ENCODE measurements at places on chromosomes 5 and 9.

GRCh38 chr9:5515261-5515650 lies 4.9 kb downstream of the PDCD1LG2 start:
- DNase-seq: no peak

GRCh38 chr5:75667586-75667985 lies 49.7 kb downstream of the POC5 start:
- no peak for DNase-seq

- no peak for DNase-seq
Observed at GRCh38 chr5:127411381-127411780, 106.1 kb upstream of the PRRC1 start.

- no peak for DNase-seq
Observed at GRCh38 chr5:83048277-83048676, 28.9 kb downstream of the TMEM167A start.

DNA sequence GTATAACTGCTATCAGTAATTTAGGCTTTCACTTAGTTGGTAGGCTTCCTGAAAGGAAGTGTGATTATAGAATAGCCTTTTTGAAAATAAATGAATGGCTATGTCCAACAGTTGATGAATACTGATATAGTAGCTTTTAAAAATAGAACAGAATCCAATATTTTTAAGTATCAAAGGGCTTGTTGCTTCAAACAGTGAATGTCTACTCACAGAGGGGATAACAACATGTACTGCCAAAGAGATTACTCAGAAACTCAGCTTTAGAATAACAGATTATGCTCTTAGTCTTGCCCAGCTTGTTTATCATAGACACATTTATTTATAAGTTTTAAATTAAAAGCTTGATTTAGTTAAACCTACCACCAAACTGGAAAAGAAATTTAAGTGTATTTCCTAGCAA lies 132.6 kb downstream of the XRCC4 start:
- DNase-seq: no peak

DNA sequence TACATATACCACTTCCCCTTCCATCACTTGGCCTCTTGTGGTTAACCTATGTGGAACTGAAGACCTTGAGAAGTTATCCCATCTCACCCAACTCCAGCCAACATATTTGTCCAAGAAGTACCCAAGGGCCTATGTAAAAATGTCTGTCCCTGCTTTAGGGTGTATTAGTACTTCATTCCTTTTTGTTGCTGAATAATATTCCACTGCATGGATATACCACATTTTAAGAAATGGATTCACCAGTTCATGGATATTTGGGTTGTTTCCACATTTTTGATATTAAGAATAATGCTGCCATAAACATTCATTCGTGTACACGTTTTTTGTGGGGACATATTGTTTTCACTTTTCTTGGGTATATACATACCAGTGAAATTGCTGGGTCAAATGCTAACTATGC lies 28.6 kb downstream of the IDNK start:
- no peak for DNase-seq

DNA sequence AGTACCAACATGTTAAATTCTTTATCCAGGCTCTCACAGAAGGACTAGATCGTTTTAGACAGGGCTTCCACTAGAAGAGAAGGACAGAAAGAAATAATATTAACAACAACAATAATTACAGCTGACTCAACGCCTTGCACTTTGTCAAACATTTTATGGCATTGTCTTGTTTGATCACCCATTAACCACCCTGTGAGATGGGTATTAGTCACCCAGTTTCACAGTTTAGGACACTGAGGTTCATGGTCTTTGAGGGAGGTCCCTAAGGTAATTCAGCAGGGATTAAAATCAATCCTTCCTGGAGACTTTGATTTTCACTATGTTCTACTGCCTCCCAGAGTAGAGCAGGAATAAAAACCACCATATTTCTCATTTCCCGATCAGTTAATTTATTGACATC lies 51.4 kb upstream of the BNC2 start:
- no peak for DNase-seq

GRCh38 chr9:116737152-116737546 lies 50.0 kb downstream of the TRIM32 start:
- no peak for DNase-seq

GRCh38 chr5:19608444-19609002 lies 379.5 kb downstream of the CDH18 start:
- no peak for DNase-seq

DNA sequence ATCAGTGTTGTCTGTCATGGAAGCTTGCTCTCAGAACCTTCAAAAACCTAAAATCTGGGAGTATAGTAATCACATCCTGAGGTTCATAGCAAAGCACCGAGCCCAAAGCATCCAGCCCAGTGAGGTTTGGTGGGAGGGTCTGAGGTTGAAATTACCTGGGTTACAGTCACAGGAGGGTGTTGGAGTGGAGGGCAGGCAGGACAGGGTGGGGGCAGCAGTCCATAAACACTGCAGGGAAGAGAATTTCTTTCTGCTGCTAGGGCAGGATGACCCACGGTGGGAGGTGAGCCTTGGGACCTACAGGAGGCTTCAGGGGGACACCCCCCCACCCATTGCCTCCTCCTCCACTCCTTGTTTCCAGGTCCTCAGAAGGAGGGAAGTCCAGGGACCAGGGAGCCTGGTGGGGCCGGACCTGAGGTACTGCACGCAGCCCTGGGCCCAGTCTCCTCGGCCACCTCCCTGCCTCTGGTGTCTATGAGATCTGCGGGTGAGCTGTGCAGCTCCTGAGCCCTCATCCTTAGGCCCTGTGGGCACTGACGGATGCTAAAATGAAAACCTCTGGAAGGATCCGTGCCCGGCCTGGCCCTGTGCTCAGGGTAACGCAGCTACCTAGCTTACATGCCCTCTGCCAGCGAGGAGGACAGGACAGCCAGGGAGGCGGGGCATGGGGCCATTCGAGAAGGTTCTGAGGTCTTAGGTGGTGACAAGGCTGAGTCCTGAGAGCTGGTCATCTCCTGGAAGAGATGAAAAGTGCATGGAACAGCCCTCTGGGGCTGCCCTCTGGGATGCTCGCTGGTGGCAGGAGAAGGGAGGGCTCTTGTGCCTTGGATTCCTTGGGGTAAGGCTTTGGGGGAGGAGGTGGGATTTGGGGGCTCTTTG lies 1.8 kb upstream of the ADCY2 start:
- no peak for DNase-seq
